ENCODE measurements at places on chromosomes 1 and 21.

GRCh38 chr1:216420746-216421145 is 2.5 kb downstream of the USH2A start:
- DNase-seq, result no peak

GRCh38 chr1:69305621-69306020 is 262.1 kb upstream of the LRRC7 start:
- no peak for DNase-seq

DNA sequence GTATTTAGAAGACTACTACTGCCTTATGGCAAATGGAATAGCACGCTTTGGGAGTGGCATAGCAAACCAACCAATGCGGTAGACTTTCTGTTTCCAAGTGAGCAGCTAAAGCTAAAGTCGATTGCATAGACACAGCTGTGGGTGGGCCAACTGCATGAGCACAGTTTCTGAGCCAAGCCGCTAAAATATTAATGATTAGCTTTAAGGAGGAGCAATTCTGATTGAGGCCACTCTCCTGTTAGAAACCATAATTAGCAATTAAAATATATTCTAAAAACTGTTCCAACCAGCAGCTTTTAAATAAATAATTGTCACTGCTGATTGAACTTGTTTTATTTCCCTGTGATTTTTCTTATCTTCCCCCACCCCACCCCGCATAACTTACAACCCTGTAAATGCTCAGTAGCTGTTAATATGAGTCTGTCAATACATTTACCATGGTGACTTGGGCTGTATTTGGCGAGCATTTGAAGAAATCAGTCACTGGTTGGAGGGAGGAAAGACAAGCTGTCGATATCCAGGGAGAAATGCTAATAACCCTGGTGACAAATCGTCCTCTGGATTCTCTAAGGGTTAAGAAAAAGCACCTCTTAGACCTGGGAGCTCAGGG is 32.2 kb downstream of the RNF220 start:
- no peak for DNase-seq

DNA sequence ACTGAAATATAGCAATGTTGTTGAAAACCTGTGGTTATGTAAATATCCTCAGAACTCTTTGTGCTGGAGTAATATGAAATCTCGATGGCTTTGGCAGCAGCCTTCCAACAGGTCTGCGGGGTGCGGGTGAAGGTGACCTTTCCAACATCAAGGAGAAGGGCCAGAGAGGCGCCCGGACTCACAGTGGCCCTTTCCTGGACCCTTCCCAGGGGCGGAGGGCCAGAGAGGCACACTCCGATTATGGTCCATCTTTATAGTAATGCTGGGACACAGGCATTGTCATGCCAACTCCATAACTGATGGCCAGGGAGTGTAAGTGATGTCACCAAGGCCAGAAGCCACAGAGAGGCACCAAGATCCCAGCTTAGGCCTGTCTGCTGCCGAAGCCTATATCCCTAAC is 18.1 kb downstream of the SLC37A1 start:
- DNase-seq, result no peak

DNA sequence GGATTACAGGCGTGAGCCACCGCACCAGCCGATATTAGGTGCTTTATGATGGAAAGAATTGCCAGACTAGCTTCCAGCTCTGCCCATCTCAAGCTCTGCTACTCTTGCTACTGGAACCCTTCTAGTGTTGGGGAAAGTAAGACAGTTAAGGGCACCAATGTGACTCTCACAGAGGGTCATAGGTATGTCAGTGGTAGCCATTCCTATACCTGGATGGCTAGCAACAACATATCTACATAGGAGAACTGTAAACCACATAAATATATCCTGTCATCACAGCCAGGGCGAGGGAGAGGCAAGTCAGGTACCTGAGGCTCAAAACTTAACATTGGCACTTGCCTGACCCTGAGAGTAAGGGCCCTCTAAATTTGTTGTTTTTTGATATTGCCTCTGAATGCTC is 1.7 kb upstream of the RHOU start:
- no peak for DNase-seq

DNA sequence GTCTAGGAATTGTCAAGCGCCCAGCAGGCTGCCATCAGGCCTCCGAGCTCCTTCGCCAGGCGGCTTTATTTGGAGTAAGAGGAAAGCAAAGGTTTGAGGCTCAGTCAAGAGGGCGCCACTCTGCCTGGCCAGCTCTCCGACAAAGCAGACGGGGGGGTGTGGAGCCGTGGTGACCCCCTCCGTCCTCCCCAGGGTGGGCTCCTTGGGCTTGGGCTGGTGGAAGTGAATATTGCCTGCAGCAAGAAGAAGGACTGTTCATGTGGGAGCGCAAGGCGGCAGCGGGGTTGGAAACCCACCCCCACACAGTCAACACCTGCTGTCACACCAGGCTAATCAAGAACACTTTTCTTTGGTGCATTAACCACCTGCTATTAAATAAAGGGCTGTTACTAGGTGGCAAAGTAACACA is 14.6 kb downstream of the EPHX1 start:
- DNase-seq, result no peak

- DNase-seq, result no peak
Observed at GRCh38 chr1:111406321-111406768, 21.2 kb downstream of the OVGP1 start.

GRCh38 chr1:162717548-162718184 is 72.8 kb upstream of the HSD17B7 start:
- DNase-seq, result no peak

GRCh38 chr1:201763455-201764140 is 65.4 kb upstream of the IPO9 start:
- no peak for DNase-seq

DNA sequence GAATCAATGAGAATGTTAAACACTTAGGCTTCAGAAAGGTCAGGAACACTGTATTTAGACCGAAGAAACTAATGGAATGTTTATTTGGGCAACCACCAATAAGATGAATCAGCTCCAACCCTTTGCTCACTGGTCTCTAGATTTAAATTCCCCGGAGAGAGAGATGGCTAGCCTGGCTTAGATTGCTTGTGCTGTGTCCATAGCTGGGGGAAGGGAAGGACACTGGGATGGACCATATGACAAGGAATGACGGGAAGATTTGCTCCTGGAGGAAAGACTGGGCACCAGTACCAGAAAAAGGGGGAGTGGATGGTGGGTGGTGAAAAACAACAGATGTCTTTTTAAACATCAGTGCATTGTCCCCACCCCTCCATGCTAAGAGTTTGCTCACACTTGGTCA is 426.6 kb downstream of the DUSP10 start:
- DNase-seq, result no peak

DNA sequence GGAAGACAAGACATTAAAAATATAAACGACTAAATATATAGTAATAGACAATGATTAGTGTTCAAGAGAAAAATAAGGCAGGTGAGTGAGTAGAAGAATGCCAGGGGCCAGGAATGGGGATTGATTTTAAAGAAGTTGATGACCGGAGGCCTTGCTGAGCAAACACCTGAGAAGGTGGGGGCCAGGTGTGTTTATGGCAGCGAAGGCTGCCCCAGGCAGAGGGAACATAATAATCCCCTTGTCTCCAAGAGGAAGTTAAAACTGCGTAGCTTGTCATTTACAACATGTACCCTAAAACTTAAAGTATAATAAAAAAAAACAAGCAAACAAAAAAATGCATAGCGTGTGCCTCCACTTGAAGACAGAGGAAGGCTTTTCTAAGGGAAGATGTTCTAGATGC is 220.3 kb downstream of the URB2 start:
- no peak for DNase-seq

DNA sequence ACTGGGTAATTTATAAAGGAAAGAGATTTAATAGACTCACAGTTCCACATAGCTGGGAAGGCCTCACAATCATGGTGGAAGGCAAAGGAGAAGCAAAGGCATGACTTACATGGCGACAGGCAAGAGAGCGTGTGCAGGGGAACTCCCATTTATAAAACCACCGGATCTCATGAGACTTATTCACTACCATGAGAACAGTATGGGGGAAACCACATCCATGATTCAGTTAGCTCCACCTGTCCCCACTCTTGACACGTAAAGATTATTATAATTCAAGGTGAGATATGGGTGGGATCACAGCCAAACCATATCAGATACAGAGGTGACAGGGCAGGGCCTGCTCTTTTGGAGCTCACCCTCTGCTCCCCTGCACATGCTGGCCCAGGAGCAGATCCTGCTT is 31.4 kb upstream of the TMEM61 start:
- DNase-seq, result no peak

- no peak for DNase-seq
Observed at GRCh38 chr1:910311-910880, 13.3 kb upstream of the SAMD11 start.

GRCh38 chr1:14914351-14914988 is 239.1 kb upstream of the TMEM51 start:
- DNase-seq, result no peak

DNA sequence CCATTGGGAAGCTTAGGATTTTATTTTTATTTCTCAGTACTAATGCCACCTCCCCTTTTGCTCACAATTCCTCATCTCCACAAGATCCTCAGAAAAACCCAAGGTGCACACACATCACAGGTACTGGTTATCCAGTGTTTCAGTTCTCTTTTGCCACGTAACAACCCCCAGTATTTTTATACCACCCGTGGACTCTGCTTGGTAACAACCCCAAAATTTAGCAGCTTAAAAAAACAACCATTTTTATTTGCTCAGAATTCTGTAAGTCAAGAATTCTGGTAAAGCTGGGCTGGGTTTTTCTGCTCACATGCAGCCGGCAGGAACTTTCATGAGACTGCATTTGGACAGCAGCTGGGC is 180.0 kb downstream of the KAZN start:
- DNase-seq, result no peak

DNA sequence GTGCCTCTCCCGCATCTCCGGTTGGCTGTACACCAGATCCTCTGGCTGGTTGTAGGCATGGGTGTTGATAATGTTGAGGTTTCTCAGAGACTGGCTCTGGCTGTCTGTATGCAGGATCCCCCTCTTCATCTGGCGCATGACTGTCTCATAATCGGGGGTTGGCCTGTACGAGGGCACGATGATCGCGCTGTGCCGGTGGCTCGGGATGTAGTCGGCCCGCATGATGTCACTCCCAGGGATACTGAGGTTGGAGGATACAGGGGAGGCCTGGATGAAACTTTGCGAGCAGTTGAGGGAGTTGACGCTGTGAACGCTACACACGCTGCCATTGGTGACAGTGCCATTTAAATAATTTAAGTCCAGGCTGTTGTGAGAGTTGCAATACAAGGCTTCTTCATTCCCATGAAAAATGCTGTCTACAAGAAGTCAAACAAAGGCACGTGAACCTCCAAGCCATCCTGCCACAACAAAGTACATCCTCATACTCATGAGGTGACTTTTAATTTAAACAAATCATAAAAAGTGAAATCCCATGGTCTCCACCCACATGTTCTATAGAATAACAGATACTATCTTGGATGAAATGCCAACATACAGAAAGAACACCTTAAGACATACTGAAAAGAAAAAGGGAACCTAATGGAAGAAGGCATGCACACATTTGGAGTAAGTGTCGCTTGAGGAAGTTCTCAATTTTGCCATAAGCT is 103.6 kb downstream of the SMYD2 start:
- DNase-seq, result no peak

GRCh38 chr1:235954306-235955283 is 87.9 kb upstream of the LYST start:
- DNase-seq, result peak; percentile 30

DNA sequence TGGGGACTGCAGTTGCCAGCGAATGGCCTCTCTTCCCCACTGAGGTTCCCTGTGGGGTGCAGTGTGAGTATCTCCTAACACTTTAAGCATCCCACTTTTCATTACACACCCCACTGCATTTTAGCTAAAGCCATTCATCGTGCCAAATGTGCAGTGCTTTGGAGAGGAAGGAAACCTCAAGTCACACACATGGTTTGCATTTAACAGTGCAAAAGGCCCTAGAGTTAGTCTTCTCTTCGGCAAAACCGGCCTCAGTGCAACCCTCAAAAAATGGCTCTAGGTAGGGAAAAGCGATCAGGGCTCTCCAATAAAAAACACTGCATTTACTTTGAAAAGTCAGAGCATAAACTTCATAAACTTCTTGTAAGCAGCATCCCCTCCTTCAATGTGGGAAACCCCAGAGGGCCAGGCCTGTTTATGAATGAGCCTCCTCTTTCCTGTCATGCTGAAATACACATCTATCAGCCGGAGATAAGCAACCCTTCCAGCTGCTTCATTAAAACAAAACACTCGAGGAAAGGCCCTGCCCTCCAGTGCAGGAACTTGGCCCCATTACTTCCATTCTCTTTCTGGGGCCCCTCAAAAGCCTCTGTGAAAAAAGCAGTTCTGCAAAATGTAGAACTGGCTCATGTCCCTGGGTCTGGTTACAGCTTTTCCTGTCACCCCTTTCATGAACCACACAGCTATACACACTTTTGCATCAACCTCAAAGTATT is 184.0 kb downstream of the CDC7 start:
- no peak for DNase-seq

GRCh38 chr1:6448749-6449631 is 17.0 kb downstream of the TNFRSF25 start:
- DNase-seq, result no peak
